GDM1 (cell line): ENCODE measurements at places on chromosomes 7 and 10.
A peak's percentile ranks its signal among the peaks of the same experiment; 100 is the strongest.

GRCh38 chr7:143068446-143068845 lies 16.3 kb downstream of the OR6V1 start:
- no peak for DNase-seq

DNA sequence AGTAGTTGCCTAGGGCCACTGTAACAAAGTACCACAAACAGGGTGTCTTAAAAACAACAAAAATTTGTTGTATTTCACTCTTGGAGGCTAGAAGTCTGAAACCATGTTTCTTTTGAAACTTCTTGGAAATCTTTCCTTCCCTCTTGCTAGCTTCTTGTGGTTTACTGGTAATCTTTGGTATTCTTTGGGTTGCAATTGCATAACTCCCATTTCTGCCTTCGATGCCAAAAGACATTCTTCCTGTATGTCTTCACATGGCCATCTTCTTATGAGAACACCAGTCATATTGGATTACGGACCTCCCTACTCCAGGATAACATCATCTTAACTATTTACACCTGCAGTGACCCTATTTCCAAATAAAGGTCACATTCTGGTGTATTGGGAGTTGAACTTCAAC lies 357.4 kb downstream of the PPP1R3A start:
- no peak for DNase-seq

DNA sequence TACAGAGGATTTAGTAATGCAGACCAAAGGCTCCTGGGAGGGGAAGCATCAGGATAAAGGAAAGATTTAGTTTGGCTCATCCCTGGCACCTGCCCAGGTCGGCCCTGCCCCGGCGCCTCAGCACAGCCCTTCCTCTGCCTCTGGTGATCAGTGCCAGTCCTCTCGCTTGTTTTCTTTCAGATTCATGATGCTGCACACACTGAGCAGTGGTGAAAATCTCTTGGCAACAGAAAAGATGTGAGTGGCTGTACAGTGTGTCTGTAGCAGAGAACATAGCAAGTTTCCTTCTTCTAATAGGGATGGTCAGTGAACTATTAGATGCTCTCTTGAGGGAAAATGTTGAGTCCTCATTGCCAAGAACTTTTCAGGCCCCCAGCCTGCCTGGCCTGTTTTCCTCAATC lies 994.1 kb downstream of the KCNMA1 start:
- no peak for DNase-seq

GRCh38 chr10:90930070-90930837 lies 9.4 kb upstream of the ANKRD1 start:
- DNase-seq = no peak

DNA sequence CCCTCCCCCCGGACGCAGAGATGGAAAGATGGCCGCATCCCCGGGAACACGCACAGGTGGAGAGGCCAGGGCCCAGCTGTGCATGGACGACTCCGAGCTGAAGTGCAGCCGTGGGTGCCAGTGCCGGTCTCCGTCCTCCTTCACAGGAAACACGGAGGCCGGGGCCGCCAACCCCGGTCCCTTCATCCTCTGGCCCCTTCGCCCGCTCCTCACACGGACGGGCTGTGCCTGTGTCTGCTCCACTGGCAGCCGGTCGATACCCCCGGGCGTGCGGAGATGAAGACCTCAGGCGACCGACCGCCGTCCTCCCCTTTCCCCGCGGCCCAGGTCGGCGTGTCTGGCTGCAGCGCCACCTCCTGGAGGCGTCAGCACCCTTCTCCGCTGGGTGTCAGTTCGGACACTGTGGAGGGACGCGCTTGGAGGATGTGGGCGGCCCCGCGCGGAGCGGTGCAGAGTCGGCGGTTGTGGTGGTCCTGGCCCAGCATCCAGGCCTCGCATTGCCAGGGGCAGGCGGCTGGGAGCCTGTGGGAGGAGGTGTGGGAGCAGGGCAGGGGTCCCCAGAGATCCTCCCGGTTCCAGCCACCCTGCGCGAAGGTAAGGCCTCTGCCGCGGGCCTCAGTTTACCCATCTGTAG lies 9.9 kb downstream of the ZNF511 start:
- DNase-seq = peak; percentile 70

DNA sequence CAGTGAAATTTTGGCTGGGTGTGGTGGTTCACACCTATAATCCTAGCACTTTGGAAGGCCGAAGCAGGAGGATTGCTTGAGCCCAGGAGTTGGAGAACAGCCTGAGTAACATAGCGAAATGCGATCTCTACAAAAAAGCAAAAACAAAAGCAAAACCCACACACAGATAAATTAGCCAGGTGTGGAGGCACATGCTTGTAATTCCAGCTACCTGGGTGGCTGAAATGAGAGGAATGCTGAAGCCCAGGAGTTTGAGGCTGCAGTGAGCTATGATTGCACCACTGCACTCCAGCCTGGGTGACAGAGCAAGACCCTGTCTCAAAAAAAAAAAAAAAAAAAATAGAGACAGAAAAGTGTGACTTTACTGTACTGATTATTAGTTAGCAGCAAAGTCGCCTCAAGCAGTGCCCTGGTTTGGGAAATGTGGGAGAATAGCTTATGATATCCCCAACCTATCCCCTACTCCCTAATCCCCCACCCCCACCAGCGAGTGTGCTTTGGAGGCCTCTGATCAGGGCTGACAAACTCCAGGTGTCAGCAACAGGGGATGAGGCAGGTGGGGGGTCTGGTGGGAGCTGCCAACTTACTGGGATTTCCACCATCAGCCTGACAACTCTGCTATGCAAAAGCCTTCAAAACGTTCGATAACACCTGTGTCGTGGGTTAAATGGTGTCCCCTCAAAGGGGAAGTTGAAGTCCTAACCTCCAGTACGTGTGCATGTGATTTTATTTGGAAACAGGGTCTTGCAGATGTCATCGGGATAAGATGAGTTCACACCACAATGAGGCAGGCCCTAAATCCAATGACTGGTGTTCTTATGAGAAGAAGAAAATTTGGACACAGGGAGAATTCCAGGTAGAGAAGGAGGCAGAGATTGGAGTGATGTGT lies 124.7 kb upstream of the SDK1 start:
- no peak for DNase-seq

GRCh38 chr10:69883310-69884023 lies 81.8 kb downstream of the COL13A1 start:
- DNase-seq = no peak

DNA sequence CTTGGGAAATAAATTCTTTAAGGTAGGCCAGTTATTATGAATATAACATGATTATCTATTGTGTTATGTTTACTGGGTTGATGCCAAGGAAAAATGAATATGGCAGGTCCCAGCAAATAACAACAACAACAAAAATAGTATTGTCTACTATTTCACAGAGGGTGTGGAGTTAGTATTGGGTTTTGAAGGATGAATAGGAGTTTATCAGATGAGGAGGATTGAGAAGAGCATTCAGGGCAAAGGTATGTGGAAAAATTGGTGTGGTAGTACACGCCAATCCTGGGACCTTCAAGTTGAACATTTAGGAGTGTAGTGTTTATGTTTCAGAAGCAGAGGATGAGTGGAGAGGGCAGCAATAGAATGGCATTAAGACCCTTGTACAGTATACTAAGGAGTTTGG lies 671.9 kb downstream of the AUTS2 start:
- no peak for DNase-seq

GRCh38 chr10:110208614-110209453 lies 1.4 kb downstream of the MXI1 start:
- DNase-seq = peak; percentile 30

- DNase-seq = no peak
Measured at GRCh38 chr10:17708821-17709220, 43.2 kb upstream of the TMEM236 start.
